ENCODE measurements at places on chromosomes 5 and 9.

- no peak for DNase-seq
These were observed 3.6 kb upstream of the NPR3 start for GRCh38 chr5:32707418-32707997.

GRCh38 chr9:134289241-134289875, 36.9 kb upstream of the RXRA start:
- DNase-seq: no peak

GRCh38 chr5:59276917-59277372, 616.6 kb downstream of the PDE4D start:
- no peak for DNase-seq

DNA sequence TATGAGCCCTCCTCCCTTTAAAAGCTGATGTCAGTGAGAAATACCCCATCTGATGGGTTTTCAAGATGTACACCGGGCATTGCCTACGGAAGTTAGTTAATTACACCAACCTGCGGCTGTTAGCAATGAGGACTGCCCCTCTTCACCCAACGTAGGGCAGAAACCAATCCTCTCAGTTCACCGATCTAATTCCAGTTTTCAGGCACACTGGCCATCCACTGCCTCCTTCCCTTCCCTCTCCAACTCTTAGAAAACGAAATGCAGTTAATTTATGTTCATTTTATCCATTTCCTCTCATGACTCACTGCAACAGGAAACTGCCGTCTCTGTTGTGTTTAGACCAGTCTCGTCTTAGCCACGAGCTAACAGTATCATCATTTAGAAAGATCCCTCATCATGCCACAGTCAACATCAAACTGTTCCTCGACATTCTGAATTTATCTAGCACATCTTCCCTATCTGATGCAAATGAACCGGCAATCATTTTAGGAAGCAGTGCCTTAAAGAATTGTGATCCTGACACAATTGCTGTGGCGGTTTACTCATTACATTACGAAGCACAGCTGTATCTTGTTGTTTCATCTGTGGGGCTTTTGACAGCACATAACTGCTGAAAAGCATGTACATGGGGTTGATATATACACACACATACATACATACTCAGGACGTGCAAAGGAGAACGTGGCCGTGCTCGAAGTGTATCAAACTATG, 168.6 kb downstream of the EFNA5 start:
- peak; percentile 65 for DNase-seq

GRCh38 chr5:36414869-36415282, 113.2 kb upstream of the RANBP3L start:
- DNase-seq: peak; percentile 61

DNA sequence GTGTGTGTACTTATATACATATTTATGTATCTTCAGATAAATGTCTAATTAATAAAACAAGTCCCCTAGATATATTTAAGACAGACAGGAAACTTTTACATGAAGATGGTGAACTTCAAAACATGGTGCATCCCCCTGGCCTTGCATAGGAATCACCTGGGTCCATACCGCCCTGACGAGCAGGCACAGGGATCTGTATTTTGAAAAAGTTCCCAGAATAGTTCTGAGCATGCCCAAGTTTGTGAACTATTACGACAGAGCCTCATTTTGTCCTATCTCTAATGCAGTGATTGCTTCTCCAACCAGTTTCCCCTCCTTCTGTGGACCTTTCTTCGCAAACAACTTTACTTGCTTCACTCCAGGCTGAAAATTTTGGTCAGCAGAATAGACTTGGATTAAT, 98.1 kb downstream of the APBA1 start:
- no peak for DNase-seq

DNA sequence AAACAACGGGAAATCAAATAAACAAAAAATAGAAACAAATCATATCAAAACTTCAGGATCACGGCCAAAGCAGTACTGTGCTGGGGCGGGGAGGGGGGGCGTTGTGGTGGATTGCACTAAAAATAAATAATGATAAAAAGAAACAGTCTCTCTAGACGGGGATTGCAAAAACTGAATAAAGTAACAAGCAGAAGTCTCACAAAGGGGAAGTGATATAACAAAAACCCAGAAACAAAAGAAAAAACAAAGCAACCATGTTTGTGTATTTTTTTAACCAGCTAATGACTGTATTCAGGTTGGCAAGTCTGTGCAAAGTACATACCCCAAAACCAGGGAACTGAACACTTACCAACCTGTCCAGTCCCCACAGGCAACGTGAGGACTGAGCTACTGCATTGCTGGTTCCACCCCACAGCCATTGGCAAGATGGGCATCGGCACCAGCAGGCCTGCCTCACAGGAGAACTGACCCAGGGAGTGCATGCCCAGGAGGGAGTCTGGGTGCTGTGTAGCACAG, 24.1 kb downstream of the BICD2 start:
- DNase-seq: no peak

- DNase-seq: no peak
These were observed 355.8 kb upstream of the GRAMD2B start for GRCh38 chr5:126067404-126067803.

DNA sequence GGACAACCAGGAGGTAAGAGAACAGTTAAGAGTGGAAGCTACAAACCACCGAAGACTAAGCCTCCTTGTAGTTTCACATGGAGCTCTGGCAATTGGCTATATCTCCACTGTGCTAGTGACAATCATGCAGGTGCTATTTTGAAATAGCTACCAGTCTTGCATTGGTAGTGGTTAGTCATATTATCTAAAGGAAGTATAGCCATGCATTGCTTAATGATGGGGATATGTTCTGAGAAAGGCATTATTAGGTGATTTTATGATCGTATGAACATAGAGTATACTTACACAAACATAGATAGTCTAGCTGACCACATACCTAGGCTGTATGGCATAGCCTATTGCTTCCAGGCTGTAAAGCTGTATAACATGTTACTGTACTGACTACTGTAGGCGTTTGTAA, 28.4 kb downstream of the HSDL2 start:
- DNase-seq: no peak

DNA sequence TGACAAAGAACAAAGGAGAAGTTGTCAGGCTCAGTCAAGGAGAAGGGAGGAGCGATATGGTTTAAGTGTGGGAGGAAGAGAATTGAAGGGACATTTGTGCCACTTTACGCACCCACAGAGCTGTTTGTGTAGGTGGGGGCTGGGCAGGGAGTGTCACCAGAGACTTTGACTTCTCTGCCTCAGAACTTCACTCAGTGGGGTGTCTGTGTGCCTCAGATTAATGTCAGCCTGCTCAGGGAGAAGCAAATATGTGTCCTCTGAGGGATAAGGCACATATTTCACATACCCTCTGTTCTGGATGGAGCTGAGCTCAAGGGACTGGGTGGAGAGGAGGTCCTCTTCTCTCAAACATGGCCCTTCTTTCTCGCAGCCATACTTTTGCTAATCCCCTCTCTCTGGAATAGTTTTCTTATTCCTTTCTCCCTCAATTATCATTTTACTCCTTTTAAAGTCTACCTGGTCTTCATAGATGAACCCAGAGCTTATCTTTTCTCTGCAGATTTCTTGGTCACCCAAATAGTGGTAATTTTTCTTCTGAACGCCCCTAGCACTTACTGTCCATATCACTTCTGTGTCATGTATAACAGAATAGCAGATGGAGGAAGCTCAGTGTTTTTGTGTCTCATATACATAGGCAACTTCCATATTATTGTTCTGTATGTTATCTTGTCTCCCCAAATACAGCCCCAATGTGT, 77.0 kb downstream of the IQGAP2 start:
- no peak for DNase-seq

- no peak for DNase-seq
These were observed 160.4 kb upstream of the MPDZ start for GRCh38 chr9:13439685-13440476.

- DNase-seq: no peak
These were observed 558 bp downstream of the PRKACG start for GRCh38 chr9:69013382-69013727.

DNA sequence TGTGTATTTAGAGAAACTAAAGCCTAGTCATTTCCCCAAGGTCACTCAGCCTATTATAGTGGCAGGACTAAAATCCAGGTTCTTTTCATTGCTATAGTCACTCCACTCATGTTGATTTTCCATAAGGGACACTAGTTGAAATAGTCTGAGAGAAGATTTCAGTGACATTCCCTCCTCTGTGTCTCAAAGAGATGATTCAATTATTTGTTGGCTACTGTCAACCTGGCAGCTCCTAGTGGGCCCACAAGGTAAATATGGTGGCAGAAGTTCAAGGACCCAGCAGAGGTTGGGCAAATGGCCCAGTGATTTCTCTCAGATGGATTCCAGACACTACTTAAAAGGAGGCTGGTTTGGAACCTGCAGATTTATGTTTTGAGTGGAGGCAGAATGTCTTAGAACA, 48.1 kb downstream of the G3BP1 start:
- no peak for DNase-seq

DNA sequence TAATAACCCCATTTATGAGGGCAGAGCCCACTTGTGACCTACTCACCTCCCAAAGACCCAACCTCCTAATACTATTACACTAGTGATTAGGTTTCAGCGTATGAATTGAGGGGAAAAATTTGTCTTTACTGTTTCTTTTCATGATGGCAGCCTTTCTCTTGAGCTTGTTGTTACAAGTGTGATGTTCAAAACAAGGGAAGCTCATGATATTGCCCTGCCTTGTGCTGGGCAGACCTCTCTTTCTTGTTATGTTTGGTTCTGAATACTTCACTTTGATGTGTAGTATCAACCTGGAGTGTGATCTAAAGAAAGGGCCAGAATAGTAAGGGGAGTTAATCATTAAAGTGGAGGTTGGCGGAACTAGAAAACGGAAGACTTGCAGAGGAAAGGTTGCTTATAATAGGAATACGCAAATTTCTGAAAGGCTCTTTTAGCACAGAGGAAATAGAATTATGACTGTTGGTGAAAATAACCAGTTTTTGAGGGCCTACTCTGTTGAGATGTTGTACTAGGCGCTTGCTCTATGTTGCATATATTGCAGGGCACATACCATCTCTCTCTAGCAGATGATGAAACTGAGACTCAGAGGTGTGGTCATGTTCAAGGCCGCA, 68.2 kb downstream of the MELK start:
- DNase-seq: no peak

GRCh38 chr5:53713978-53714666, 153.7 kb downstream of the NDUFS4 start:
- no peak for DNase-seq

DNA sequence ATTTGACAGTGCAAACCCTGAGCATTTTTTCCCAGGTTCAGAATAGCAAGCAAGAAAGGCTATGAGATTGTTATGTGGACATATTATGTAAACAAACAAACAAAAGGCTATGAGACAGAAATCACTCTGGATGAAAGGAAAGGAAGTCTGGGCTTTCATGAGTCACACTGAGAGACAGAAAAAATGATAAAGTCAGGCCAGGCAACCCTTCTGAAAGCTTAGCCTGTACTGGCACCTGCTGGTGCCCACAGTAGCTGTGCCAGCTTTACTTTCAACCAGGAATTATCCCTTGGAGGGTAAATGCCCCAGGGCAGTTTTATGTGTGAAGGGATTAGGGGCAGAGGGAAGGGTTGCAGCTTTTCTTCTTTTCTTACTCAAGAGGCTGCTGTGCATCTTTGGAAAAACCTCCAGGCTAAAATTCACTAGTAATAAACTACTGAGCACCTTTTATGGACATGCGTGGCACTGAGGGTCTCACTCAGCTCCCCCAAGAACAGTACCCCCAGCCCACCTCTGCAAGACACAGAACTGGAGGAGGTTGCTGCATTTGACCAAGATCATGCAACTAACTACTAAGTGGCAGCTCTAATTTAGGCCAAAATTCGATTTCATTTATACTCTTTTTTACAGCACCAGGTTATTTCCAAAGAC, 41.7 kb downstream of the ACTL7B start:
- no peak for DNase-seq

DNA sequence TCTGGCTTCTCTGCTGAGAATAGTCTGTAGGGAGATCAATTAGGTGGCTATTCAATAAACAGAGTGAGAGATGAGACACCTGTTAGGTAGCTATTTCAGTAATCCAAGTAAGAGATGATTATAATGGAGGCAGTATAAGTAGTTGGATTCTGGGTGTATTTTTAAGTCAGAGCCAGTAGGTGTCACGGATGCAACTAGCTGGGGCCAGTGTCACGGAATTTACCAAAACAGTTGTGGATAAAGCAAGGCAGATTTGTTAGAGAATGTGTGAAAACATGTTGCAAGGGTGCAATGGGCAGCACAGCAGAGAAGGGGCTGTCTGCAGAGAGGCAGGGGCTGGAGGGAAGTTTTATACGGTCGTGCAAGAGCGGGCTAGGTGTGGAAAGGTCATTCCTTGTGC, 114.9 kb downstream of the RASGRF2 start:
- no peak for DNase-seq

- no peak for DNase-seq
These were observed 47.6 kb downstream of the PRRC2B start for GRCh38 chr9:131441441-131441840.

GRCh38 chr5:100683881-100684280, 148.7 kb downstream of the FAM174A start:
- DNase-seq: no peak

DNA sequence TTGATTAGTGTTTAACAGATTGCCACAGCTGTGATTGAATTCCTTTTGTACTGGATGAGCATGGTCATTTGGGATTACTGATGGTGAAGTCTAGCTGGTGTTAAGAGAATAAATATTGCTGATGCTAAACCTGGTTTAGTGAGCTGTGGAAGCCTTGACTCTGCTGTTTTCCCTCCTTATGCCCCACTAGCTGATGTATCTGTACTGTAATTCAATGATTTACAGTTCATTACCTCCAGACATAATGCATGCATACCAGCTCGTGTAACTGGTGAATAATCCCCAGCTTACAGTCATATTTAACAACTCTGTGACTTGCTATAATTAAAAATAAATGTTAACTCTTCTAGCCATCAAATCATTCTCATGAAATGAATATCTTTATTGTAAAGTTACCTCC, 1.7 kb upstream of the CMYA5 start:
- DNase-seq: no peak

DNA sequence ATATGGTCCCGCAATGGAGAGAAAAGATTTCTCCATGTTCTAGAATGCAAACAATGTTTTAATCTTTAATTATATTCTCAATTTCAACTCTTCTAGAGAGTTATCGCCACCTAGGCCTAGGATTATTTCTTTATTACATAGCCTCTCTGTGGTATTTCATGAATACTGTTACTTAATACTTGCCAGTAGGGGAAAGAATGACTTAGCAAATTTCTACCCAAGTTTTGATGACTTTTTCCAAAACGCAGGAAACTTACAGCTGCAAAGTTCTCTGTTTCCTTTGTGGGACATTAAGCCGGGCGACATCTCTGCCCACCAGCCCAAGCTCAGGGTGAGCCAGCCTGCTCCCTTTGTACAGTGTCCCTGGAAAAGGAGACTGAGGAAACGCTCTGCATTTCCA, 73.8 kb downstream of the MED27 start:
- DNase-seq: no peak

DNA sequence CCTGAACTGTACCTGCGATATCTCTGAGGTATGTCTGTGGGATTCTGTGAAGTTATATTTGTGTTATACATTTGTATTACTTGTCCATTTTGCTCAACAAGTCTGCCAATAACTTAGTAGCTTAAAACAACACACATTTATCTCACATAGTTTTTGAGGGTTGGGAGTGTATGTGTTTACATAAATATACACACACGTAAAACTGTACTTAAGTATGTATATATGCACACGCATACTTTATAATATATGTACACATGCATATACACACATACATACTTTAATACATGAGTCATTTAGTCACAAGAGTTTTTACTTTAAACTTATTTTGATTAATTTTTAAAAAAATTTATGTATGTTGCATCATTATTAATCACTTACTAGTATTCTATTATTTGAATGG, 205.9 kb upstream of the EDIL3 start:
- DNase-seq: no peak
